ENCODE measurements at places on chromosomes 11 and 22. TPM values are rescaled to one million over a fixed set of nuclear protein-coding genes. Genes with fewer than 3 reads are reported as not detected.

GRCh38 chr22:38214302-38215056 lies 12.7 kb downstream of the MAFF start:
- no peak for DNase-seq

C22orf31 gene
- not detected for total RNA-seq

BIK gene
- total RNA-seq, result 0.18 TPM

DNA sequence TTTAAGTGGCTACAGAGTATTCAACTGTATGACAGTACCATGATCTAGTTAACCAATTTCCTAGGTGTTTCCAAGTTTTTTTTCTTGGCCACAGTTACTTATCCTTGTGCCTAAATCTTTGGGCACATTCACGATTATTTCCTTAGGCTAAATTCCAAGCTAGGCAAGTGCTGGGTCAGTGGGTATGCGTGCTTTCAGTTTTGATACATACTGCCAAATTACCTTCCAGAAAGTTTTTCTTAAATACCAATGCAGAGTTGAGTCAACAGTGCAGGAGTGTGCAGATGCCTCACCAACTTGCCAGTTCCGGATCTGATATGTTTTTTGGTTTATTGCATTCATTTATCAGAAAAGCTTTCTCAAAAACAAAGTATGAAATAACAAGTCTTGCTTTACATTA lies 67.9 kb upstream of the OR4B1 start:
- no peak for DNase-seq

DNA sequence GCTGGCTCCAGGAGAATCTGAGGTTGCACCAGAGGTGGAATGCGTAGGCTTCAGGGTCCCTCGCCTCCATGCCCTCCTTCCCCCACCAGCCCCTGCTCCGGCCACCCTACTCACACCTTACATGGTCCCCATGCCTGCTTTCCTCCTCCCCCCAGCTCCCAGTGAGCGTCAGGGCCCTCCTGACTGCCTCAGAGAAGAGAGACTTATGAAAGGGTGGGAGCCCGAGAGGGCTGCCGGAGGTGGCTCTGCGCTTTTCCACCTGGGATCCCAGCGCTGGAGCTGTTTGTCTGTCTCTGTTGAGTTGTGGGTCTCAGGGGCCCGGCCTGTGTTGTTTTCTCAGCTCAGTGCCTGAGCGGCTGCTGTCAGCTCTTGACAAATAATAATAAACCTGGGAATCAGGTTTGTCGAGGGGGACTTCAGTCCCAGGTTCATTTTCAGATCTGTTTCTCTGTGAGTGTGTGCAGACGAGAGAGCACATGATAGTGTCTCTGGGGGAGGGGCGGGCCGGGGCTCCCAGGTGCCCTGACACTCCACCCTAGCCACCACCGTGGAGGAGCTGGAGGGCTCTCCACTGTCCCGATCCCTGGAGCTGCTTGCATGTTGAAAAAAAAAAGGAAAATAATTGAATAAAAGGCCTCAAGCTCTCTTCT lies 153.7 kb downstream of the FEZ1 start:
- DNase-seq, result no peak

GRCh38 chr11:11504071-11504470 lies 117.7 kb downstream of the GALNT18 start:
- DNase-seq, result no peak

DNA sequence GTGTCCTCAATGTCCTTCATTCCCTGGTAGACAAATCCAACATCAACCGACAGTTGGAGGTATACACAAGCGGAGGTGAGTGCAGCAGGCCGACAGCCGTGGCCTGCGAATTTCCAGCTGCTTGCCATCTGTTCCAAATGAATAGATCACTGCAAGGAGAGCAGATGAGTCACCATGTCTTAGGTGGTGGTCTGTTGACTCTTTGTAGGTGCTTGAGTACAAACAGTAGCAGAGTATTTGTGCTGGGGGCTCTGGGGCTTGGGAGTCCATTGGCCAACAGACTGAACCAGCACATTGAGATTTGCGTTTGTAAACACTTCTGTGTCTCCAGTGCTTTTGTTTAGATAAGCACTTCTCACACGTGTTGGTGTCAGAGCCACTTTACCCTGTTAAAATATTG lies 21.1 kb downstream of the EIF3L start:
- DNase-seq, result no peak

DNA sequence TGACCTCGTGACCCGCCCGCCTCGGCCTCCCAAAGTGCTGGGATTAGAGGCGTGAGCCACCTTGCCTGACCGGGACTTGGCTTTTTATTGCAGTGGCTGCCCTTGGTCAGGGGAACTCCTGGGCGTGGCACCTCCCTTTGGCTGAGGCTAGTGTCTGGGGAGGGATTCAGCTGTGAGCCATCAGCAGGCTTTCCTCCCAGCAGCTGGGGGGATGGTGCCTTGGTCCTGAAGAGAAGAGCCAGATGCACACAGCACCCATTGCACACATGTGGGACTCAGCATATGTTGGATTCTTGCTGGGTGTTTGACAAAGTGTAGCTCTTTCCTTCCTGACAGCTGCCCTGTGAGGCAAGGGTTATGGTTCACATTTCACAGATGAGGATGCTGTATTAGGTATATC lies 8.4 kb downstream of the CYTH4 start:
- DNase-seq, result no peak

MOV10L1 gene
- total RNA-seq, result 0.10 TPM

PKP3 gene
- 36.8 TPM for total RNA-seq

DNA sequence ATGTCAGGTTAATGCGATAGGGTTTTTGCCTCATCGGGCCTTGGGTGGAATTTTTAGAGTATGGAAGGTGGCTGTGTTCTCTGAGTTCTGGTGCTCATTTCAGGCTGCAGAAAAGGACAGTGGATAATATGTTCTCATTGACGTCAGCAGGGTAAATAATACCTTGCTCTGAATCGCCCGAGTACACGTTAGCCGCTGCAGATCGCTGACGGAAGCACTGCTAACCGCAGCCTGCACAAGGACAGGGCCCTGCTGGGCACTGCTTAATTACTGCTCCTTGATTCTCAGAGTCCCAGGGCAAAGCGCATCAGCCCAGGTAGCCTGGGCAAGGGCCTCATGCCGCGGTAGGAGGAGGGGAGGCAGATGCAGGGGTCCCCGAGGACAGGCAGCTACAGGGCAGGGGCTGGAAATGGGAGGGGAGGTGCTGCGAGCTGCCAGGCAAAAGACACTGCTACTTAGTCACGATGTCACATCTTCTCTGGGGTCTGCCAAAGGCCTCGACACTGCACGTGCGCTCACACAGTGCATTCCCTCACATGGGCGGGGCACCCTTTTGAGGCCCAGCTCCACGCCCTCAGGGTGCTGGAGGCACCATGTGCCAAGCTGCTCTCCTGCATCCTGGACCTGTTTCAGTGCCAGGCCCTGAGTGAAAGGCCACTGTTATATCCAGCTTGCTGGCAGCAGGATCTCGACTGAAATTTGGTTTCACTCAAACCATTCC lies 35.2 kb downstream of the PPP2R1B start:
- no peak for DNase-seq

GRCh38 chr11:34299284-34299972 lies 58.4 kb downstream of the ABTB2 start:
- no peak for DNase-seq

SLC1A2 gene
- total RNA-seq, result 0.21 TPM

OR2AG2 gene
- 0.18 TPM for total RNA-seq

GRCh38 chr11:10004526-10005113 lies 289.4 kb downstream of the SBF2 start:
- no peak for DNase-seq

ANO9 gene
- 61.4 TPM for total RNA-seq

All from Panc1 (cell line).